ENCODE measurements at places on chromosomes 2 and 18.

- no peak for DNase-seq
Measured at GRCh38 chr18:7132356-7133150, 15.0 kb upstream of the LAMA1 start.

DNA sequence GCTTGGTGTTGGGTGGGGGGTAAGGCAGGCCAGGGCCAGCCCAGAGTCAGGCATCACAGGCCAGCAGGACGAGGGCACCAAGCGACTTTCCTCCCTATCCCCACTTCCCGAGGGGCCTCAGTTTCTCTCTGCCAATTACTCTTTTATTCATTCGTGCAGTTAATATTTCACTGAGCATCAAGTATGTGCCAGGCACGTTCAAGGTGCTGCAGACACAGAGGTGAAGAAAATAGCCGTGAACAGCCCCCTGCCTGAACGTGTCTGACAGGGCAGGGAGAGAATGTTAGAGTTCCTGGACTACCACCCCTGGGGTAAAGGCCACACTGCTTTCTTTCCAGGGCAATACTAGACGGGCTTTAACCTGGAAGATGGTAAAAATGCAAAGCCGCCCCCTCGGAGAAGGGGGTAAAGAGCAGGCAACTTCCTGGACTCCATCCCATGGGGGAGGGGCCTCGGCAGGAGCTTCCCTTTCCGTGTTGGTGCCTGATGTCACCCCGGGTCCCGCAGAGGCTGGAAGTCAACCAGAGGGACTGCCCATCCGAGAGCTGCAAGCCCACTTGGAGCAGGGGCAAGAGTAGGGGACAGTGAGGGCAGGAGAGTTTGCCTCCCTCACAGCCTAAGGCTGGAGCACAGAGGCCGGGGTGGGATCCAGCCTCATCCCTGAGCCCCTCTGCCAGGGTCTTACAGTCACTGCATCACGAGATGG is 47.1 kb downstream of the CENPO start:
- DNase-seq, result no peak

DNA sequence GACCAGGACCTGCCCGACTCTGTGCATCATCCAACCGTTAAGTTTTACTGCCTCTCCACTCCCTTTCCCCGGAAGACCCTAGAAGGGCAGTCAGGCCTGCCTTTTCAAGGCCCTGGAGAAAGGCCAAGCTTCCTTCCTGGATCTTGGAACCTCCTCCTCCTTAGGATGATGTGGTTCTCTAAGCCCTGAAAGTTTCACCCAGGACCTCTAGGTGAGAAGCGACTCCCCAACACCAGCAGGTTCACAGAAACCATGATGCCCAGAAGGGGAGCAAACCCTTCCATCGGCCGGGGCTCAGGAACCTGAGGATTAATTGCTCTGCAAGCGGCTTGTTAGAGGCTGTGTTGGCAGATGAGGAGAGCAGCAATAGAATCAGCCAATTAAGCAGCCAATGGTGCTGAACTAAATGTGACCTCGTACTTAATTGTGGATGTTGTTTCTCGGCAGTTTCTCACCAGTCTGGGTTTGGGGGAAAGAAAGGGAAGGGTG is 94.2 kb upstream of the FZD7 start:
- peak; percentile 37 for DNase-seq

DNA sequence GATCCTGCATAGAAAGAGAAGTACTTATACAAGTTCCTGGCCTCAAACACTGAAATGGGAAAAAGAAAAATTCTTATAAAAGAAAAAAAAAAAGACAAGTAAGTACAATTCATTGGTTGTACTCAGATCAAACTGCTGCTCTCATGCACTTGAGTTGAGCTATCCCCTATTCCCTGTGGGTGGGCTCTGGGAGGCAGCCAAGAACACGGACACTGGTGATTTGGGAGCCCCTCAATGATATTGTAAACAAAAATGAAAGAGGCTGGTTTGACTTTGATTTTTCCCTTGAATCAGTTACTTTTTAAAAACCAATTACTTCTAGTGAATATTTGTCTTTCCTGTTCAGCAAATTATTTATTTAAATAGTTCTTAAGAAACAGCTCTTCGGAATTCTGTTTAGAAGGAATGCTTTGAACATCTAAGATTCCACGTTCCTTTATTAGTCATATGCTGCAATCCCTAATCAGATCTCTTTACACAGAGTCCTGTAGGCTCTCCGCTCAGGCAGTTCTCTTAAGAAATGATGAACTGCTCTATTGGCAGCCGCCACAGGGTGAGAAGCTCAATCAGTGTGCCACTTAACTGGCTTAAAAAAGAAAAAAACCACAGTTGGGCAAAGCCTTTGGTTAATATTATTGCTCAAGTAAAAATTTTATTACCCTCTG is 225.1 kb downstream of the TMEM182 start:
- no peak for DNase-seq

DNA sequence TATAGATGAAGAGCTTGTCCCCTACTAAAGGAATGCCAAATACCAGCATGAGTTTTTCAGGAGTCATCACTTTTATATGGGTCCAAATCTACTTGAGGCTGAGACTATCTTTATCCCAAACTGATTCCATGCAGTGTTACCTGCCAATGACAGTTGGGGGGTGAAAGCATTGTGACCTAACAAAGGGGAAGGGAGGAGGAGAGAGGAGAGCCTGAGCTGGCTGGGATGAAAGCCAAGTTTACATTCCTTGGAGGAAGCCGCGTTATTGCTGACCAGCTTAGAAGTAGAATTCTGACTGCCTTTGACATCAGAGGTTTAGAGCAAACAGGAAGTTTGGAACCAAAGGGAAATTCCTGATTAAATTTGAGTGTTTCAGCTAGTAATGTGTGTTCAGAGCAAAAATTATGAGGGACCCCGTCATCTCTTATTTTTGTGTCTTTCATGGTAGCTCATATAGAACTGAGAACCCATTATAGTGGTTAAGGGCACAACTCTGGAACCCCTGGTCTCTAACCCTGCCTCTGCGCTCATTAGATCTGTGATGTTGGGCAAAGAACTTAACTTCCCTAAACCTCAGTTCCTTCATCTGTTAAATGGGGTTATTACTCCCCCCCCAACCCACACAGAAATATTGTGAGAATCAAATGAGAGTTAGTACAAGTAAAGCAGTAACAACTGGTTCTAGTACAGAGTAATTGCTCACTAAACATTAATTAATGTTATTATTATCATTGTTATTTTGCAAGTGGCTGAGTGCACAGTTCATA is 199.3 kb upstream of the EPAS1 start:
- peak; percentile 98 for DNase-seq

DNA sequence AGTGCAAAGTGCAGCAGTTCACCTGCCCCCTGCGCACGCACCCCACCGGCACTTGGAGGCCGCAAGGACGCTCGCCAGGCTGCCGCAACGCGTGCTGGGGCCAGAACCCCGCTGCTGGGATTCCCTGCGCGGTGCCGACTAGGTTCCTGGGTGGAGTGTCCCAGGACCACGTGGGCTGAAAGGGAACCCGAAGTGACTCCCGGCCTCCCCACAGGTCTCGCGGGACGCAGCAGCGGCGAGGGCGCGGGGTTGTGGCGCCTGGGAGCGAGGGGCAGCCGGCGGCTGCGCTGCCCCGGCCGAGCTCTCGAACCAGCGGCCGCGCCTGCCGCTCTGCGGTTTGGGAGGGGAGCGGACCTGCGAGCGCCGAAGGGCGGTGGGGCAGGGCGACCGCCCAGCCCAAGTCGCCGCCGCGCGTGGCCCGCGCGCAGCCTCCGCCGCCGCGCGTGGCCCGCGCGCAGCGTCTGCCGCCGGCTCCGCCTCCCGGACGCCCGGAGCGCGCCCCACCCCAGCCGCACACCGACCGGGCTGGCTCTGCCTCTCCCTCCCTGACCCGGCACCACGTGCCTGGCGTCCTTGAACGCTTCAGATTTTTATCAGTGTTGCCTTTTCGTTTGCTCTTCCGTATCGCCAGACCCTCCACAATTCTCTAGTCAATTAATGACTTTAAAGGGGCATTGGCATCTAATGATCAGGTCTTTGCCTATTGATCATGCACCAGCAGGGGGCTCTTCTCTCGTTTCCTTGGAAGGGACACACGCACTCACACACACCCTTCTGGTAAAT is at the start of gene FTCDNL1:
Gene FTCDNL1, minus strand, starts transcription at position 475 of the 783 bp plus-strand sequence. CDS start 2,230 bp downstream, outside the sequence.
- DNase-seq, result peak; percentile 24

DNA sequence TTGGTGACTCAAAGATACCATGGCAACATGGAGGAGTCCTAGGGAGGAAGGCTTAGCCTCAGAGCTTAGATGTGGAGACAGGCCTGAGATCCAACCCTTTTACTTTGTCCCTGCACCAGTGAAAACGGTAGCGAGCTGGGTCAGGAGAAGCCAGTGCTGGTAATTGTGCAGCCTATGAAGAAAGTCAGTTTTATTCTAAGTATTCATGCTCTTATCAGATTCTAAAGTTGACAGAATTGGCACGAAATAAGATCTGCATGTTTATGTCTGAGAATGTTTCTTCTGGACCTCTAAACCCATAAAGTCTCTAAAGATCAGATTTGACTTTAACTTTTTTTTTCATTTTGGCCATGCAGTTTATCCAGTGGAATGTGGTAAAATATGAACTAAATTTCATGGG is 93.8 kb downstream of the SCG2 start:
- no peak for DNase-seq

DNA sequence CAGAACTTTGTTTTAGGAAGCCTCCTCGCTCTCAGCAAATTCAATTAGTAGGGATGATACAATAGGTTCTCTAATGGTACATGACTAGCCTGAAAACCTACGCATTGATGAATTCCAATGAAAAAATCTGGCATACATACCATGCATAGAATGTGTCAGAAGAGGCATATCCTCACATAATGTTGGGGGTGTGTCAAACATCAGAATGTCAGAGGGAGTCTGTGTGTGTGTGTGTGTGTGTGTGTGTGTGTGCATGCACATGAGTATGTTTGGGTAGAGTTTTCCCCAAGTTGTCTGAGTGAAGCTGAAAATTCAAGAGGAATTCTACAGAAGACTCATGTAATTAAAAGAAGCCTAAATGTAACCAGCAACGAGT is 78.5 kb downstream of the FIGN start:
- peak; percentile 89 for DNase-seq

DNA sequence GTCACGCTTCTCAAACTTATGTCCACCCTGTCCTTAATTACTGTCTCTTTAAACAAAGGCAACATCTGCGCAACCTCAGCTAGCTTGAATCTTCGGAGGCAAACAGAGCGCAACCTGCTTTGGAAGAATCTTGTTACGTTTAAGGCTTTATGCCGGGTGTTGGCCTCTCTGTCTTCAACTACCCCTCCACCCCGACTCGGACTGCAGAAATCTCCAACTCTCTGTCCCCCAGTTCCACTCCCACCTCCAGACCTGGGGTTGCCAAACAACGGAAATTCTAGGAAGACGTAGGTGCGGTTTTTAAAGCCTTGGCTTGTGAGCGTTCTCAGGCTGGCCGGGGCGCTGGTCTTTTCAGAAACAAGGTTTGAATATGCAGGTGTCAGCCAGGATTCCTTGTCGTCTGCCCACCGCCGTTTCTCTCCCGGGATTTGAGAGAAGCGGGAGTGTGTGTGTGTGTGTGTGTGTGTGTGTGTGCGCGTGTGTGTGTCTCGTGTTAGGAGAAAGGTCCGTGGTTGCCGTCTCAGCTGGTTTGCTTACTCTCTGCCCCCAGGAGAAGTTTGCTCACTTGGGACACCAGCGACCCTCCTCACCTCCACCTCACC is 1.1 kb upstream of the ONECUT2 start:
- no peak for DNase-seq

GRCh38 chr2:53067056-53067455 is 700.5 kb upstream of the CHAC2 start:
- DNase-seq, result no peak

DNA sequence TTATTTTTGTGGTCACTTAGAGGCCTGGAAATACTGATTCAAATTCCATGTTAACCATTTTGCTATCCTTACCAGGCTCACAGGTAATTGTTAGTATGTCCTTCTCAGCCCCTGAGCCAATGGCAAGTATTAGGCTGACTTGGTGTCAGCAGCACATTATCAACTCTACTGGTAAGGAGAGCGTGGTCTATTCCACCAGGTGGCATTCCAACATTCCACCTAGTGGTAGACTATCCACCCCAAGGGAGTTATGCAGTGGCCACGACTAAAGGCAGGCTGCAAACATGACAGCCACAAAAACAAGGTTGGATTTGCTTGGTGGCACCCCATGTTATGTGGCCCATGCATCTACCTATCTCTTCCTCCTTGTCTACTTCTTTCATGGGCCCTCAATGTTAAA is 31.8 kb upstream of the GCC2 start:
- no peak for DNase-seq

DNA sequence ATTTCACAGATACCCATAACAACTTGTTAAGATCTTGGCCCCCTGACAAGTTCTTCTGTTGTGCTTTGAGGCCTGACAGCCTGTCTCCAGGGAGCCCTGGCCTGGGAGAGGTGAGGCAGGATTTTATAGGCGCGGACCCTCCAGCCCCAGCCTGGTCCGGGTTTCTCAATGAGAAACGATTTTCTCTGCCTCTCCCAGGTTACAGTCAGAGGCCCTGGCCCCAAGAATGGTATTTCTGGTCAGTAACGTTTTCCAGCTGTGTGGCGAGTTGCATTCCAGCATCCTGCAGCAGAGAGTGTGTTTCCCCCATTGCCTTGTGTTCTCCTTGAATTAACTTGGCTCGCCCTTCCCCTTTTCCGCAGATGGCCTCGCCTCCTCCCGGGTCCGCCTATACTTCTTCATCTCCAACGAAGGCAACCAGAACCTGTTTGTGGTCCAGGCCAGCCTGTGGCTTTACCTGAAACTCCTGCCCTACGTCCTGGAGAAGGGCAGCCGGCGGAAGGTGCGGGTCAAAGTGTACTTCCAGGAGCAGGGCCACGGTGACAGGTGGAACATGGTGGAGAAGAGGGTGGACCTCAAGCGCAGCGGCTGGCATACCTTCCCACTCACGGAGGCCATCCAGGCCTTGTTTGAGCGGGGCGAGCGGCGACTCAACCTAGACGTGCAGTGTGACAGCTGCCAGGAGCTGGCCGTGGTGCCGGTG is 3.0 kb downstream of the INHBB start:
- DNase-seq, result peak; percentile 42

- DNase-seq, result no peak
Measured at GRCh38 chr2:27799646-27800010, 28.1 kb downstream of the MRPL33 start.

DNA sequence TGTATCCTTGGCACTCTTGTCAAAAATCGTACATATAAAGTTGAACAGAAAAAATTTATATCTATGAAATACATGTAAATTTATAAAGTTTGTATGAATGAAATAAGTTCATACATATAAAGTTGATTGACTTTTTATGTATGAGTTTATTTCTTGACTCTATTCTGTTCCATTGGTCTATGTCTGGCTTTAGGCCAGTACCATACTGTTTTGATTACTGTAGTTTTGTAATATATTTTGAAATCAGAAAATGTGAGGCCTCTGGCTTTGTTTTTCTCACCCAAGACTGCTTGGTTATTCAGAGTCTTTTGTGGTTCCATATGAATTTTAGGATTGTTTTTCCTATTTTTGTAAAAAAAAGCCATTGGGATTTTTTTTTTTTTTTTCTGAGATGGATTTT is 41.8 kb upstream of the SP9 start:
- no peak for DNase-seq

- no peak for DNase-seq
Measured at GRCh38 chr2:19686439-19686838, 215.3 kb downstream of the TTC32 start.
